ENCODE measurements at places on chromosomes 1 and 21.

- DNase-seq = no peak
Observed at GRCh38 chr1:81554534-81554933, 246.2 kb upstream of the ADGRL2 start.

GRCh38 chr1:246218686-246219085 lies 288.4 kb downstream of the SMYD3 start:
- no peak for DNase-seq

- peak; percentile 48 for DNase-seq
Observed at GRCh38 chr1:89065079-89065868, at the start of gene GBP1. GBP1 (minus strand) TSS chr1:89065208; CDS start chr1:89063234, 1,974 bp downstream.

DNA sequence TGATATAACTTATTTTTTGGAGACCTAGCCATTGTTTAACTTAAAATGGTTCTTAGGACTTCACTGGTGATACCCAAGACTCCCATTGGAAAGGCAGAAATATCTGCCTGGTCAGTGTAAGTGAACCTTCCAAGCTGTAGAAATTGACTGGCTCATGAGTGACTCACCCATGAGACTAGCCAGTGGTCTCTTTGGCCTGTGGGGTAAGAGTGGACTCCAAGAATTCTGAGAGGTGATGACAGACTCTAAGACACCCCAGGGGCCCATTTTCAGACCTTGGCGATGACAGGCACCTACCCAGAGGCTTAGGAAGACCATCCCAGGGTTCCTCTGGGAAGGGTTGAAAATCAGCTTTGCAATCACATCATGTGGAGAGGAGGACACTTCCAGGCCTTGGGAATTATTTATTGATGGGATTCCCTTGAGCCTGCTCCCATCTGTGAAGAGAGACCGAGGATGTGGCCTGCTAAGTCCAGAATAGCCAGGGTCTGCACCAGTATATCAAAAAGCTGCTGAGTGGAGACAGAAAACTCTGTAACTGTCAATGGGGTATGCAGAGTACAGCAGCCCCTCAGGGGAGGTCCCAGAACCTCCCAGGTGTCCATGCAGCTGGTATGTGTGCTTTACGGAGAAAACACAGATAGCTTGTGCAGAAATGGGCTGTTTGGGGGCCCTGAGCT lies 78.9 kb downstream of the KAZN start:
- DNase-seq = no peak

DNA sequence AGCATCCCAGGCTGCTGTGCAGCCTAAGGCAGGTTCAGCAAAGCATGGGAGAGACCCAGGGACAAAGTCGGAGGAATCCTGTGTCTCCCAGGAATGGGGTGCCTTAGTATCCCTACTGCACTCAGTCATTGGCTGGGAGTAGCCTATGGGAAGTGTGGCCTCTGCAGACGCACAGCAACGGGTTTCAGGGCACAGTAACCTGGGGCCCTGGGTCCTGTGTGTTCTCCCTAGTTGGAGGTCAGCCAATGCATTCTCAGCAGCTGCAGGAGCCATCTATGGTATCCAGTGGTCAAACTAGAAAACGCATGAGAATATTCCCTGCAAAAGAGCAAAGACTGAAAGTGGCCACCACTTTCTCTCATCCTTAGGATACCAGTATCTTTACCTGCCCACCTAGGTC lies 13.7 kb upstream of the C1orf21 start:
- DNase-seq = no peak

DNA sequence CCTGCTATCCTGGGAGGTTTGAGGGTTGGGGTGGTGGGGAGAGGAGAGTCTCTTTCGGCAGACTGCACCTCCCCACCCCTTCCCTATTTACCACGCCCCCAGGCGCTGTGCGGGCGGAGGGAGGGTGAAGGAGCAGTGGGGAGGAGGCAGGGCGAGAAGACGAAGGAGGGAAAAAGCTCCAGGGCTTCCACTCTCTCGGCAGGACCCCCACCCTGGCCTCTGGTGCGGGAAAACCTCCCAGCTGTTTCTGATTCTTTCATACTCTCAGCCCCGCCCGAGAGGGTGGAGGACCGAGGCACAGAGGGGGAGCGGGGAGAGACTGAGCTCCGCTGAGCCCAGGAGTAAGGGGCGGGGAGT lies 866 bp upstream of the WNT2B start:
- DNase-seq = no peak

- no peak for DNase-seq
Observed at GRCh38 chr21:14560139-14560538, 14.0 kb upstream of the SAMSN1 start.

DNA sequence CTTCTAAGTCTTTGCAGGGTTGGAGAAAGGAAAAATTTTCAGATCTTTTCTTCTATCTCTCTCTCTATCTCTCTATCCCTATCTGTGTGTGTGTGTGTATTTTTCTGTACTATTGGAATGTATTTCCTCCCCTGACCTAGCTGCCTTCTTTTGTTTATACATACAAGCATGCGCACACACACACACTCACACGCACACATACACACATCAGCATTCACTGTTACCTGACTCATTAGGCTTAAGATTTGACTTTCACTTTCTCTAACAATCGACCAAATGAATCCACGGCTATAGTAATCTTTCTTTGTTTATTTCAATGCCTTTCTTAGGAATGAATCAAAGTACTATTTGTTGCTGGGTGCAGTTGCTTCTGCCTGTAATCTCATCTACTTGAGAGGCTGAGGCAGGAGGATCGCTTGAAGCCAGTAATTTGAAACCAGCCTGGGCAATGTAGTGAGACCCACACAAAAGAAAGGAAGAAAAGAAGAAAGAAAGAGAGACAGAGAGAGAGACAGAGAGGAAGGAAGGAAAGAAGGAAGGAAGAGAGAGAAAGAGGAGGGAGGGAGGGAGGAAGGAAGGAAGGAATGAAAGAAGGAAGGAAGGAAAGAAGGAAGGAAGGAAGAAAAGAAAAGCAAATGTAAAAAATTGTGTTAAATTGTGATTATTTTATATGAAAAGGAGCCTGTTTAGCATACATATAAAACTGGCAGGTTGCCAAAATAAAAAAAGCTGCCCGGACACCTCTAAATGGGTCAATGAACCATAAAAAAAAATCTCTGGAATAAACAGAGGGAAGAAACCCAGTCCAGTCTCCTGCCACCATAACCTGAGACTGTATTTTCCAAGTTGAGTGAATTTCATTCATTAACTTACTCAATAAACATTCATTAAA lies 206.8 kb downstream of the ZNF326 start:
- DNase-seq = no peak

GRCh38 chr21:14366998-14367397 lies 15.9 kb downstream of the HSPA13 start:
- DNase-seq = no peak

GRCh38 chr1:153384958-153385580 lies 5.8 kb downstream of the S100A8 start:
- DNase-seq = no peak

DNA sequence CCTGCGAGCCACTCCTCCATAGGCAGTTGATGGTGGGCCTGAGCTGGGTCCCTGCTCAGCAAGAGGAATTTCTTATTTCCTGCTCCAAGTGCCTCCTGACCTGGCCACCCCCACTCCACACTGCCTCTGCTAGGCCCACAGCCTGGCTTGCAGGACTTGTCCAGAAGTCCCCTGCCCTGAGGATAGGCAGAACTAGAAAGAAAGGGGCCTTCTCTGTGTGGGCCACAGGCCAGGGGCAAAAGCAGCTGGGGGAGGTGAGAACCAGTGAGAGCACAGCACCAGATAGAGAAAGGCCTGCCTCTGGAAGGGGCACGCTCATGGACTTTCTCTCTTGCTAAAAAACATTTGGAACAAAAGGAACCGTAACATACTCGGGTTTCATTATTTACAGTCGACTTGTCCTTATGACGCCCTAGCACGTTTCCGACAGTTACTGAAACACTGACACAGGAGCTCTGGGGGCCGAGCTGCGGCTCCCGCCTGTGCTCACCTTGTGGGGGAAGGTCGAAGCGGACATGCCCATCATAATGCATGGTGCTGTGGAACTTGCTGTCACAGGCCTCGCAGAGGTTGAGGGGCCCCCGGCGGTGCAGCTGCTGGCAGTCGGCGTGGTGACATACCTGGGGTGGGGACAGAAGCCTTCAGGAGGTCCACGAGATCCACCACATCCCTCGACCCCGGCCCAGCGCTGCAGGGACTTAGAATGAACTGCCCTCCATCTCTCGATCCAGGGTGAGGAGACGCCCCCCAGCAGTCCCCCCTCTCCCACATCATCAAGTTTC lies 11.3 kb upstream of the TNFRSF25 start:
- DNase-seq = no peak

DNA sequence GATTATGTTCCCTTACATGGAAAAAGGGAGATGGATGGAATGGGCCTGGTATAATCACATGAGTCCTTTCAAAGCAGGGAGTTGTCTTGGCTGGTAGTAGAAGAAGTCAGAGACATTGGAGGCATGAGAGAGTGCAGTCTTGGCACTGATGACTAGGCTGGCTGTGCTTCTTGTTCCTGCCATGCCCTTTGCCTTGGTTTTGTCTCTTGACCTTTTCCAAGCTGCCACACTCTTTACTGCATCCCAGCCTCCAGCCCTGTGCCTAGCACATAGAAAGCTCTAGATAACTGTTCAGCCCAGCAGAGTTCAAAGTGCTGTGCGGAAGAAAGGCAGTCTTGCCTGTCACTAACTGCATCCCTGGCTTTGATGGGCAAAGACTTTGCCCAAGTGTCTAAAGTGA lies 412.6 kb downstream of the PRDM2 start:
- no peak for DNase-seq
